ENCODE measurements at places on chromosomes 1 and 21.

- DNase-seq = no peak
These were observed 1.2 kb upstream of the TFF1 start for GRCh38 chr21:42367367-42368165.

- DNase-seq = no peak
These were observed 28.8 kb upstream of the MTMR11 start for GRCh38 chr1:149965440-149965839.

DNA sequence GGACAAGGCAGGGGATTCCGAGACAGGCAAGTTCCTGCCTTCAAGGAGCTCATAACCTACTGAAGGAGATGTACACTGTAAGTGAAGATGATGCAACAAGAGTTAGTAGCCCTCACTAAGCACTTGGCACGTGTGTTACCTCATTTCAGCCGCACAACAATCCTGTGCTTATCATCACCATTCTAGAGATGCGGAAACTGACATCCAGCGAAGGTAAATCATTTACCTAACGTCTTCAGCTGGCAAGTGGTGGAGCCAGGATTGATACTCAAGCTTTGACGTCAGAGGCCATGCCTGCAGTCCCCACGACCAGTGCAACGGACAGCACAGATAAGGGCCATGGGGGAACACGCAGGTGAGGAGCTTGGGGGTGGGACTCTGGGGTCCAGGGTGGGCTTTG lies 2.9 kb upstream of the UBXN10 start:
- DNase-seq = no peak

DNA sequence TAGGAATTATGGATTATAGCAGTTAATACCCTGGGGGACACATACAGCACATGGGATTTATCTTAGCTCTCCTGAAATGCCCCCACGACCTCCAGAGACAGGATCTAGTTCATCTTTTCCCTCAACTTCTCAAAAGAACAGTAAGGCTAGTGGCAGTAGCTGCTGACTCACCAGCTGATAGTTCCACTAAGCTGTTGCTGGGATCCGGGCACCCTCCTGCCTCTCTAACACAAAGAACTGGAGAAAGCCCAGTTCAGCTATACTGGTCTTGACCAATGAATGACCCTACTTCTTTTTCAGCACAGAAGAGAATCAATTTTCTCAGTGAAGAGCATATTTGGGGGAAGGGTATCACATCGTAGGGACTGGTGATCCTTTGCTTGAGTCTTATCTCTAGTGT lies 84.1 kb downstream of the PGBD5 start:
- no peak for DNase-seq

- peak; percentile 24 for DNase-seq
These were observed 14.2 kb downstream of the TTC34 start for GRCh38 chr1:2787163-2787911.

DNA sequence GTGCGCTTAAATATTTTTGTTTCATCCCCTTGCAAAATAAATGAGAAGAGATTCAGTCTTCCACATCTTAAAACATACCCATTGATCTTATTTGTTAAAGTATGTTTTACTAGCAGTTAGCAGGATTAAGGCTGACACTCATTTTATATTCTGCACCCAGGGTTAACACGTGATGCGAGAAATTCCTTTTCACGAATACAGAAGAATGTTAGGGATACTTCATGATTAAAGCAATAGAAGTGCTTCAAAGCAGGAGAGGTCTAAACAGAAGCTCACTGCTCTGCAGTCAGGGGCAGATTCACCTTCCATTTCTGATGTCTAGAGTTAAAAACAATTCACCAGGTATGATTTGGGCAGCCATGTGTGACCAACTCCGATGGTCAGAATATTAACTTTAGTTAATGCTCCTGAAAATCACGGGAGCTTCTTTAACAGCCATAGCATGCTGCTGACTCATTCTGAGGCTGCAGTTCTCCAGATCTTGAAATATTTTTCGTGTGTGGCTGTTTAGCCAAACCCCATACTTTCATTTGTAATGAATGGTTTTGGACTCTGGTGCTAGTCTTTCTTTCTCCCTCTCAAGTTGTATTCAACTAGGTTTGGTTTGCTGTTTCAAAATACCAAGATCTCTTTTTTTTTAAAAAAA lies 19.7 kb downstream of the BCAR3 start:
- DNase-seq = no peak

- DNase-seq = no peak
These were observed 84.9 kb downstream of the NFIA start for GRCh38 chr1:61167309-61167708.

- DNase-seq = no peak
These were observed 8.1 kb upstream of the LEFTY1 start for GRCh38 chr1:225896937-225897549.

DNA sequence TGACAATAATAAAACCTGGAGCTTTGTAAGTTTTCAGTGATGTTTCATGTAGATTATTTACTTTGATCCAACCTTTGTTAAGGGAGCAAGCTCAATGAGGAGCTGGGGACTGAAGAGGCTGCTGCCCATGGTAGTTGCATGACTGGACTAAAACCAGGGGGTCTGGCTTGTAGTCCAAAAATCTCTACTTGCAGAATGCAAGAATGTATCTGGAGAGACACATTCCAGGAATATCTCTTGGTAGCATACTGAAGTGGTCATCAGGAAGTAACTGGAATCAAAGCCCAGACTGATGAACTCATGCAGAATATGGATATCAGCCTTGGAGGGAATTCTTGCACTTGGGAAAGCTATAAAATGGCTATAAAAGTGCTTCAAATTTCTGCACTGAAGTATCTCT lies 5.8 kb upstream of the KIAA0040 start:
- DNase-seq = no peak

DNA sequence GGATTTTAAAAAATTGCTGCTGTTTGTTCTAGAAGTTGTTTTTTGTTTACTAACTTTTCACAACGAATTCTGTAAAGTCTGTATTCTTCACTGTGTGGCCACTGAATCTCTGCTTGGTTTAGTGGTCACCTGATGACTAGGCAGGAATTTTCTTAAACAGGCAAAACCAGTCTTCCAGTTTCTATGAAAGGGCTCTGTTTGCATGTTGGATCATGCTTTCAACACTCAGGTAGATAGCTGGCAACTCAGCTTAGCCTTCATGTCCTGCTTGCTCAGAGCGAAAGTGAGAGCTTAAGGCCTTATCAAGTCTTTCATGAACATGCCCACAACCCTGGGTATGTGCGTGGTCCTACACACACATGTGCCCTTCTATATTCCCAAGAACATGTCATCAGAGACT lies 52.4 kb upstream of the CCDC190 start:
- no peak for DNase-seq

- DNase-seq = no peak
These were observed 3.6 kb downstream of the PAQR7 start for GRCh38 chr1:25871704-25872494.

DNA sequence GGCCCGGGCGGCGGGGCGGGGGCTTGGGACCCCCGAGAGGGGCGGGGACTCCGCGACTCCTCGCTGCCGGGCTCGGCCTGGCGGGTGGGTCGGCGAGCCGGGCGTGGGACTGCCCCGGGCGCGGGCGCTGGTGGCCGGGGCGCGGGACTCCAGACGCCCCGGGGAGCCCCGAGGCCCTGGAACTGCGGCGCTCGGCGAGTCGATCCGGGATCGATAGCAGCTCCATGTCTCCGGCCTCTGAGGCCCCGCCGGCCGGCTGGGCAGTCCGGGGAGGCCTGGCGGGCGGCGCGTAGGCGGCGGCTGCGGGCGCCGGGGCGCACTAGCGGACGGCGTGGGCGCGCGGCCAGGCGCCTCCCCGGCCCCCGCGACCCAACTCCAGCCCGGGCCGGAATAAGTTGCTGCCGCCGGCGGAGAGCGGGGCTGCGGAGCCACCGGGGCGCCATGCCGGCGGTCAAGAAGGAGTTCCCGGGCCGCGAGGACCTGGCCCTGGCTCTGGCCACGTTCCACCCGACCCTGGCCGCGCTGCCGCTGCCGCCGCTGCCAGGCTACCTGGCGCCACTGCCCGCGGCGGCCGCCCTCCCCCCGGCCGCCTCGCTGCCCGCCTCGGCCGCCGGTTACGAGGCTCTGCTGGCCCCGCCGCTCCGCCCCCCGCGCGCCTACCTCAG lies 400 bp downstream of the SAMD11 start:
- DNase-seq = no peak

- DNase-seq = no peak
These were observed 730.7 kb upstream of the ADGRL4 start for GRCh38 chr1:79737193-79737592.

DNA sequence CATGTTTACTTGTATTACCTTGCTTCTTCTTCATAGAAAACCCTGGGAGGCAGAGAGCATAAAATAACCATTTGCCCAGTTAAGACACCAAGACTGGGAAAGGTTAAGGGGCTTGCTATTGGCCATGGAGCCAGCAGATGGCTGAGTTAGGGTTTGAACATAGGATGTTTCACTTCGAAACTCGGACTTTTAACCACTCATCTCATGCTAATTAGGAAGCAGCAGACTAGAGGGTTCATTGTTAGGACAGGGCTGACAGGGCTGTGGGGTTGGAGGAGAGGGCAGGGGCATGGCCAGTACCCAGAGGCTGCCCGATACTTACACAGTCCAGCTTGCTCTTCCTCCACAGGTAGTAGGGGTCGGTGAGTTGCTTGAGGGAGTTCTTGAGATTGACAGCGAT lies 17.0 kb downstream of the SLC26A9 start:
- no peak for DNase-seq

GRCh38 chr1:227893949-227894721 lies 53.6 kb downstream of the WNT9A start:
- DNase-seq = peak; percentile 10

DNA sequence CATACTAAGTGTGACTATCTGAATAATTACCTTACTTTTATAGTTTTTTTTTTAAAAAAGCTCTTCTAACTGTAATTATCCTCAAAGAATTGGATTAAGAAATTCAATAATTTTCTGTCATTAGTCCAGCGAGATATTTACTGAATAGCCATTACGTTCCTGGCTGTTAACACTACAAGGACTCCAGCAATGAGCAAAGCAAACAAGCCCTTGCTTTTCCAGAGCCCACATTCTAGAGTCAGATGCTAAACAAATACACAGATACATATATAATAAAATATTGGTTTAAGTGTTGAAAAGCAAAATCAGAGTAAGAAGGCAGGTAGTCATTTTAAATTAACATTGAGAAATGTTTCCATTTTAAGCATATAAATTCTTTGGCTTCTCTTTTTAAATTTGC lies 118.4 kb downstream of the ATF6 start:
- no peak for DNase-seq

DNA sequence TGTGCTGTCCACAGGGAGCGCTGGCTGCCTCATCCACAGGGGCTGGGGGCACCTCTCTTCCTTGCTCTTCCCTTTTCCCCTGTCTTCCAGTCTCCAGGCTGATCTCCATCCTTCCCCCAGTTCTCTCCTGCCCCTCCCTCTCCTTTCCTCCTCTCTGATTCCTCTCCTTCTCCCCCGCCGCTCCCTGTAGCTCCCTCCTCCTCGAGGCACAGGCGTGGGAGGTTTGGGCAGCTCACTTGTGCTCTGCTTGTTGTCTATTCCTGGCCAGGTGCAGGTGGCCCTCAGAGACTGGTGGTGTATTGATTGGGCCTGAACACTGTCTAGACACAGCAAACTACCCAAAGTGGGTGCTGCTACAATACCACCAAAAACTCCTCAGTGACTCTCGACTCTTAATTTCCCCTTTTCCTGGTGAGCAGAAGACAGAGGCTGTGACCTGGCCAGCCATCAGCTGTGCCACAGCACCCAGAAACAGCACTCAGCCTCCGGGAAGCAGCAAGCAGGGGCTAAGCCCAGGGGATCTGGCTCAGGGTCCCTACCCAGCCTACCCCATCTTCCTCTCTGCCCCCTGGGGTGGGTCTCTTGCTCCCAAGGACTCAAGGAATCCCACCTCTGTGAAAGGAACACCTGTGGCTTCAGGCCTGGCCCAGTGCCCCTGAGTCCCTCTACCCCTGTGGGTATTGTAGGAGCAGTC lies 93.3 kb downstream of the DDX20 start:
- no peak for DNase-seq

- no peak for DNase-seq
These were observed 601 bp downstream of the CCT8 start for GRCh38 chr21:29072873-29073221.

DNA sequence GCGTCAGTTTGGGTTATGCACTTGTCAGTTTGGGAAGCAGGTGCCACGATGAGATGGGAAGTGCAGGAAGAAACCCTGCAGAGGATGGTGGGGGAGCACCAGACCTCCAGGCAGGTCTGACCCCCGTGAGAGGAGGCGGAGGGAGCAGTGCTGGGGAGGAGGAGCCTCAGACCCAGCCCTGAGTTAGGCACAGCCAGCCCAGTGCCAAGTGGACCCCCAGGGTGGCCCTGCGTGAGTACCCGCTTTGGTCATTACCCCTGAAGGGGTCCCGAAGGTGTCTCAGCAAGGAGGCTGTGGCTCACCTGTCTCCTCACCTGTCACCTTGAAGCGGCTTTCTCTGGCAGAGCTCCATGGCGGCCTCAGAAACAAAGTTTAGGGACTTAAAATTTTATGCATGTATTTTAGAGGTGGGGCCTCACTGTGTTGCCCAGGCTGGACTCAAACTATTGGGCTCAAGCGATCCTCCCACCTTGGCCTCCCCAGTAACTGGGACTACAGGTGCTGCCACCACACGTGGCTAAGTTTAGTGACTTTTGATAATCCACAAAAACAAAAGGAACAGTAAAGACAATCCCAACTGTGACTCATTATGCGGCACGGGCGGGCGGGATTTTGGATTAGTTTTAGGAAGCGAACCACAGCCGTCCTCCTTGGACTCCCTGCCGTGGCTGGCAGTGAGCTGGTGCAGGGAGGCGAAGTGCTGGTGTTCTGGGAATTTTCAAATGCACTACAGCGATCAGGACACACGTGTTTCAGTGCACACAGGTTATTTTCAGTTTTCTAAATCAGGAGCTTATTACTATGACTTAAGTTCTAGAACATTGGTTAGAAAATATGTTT lies 4.7 kb downstream of the AGPAT3 start:
- DNase-seq = no peak

- no peak for DNase-seq
These were observed 64.6 kb downstream of the ERI3 start for GRCh38 chr1:44290250-44291094.

GRCh38 chr1:207459008-207459407 lies 4.9 kb downstream of the CR2 start:
- no peak for DNase-seq

GRCh38 chr1:244302876-244303609 lies 148.7 kb downstream of the ADSS2 start:
- DNase-seq = no peak

DNA sequence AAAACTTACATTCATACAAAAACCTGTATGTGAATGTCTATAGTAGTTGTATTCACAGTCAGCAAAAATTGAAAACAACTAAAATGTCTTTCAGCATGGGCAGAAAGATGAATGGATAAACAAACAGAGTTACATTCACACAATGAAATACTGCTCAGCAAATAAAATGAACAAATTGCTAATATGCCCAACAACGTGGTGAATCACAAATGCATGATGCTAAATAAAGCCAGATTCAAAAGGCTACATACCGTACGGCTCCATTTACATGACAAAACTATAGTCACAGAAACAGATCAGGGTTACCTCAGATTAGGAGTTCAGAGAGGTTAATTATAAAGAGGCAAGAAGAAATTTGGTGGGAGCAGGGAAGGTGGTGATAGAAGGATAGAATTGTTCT lies 100.7 kb upstream of the KCTD3 start:
- no peak for DNase-seq

All from left hindlimb (tissue), 1 donor.